ENCODE measurements at places on chromosomes 7 and 10.

GRCh38 chr10:129335942-129336341 is 131.1 kb upstream of the MGMT start:
- DNase-seq, result no peak

DNA sequence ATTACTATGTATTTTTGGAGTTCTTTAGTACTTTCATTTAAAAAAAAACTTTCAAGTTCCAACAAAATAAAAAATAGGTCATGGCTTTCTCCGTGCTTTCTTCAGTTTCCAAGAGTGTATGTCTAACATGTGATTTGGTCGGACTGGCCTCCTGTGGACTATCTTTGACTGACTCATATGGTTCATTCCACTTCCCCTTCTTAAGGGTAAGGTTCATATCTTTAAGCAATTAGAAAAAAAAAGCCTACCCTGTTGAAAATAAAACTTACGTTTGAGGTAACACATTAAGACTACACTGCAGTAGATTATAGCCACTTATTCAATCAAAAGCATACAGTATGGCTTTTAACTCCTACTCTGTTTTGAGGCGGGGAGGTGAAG is 112.8 kb upstream of the AHR start:
- no peak for DNase-seq

- no peak for DNase-seq
Measured at GRCh38 chr10:62903828-62904227, 87.7 kb upstream of the EGR2 start.

DNA sequence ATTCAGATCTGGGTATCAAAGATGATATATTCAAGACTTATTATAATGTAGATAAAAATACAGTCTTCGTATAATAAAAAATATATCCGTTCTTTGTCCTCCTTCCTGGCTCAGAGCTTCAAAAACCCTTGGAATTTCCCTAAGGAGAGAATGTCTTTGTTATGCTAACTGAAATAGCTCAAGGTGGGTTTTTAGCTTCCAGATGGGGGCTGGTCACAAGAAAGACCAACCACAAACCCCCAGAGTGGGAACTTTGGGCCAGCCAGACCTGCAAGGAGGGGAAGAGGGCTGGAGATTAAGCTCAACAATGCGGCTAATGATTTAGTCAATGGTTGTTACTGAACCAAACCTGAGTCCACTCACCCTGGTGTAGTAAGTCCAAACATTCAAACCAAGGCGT is 196.4 kb downstream of the SDHAF3 start:
- no peak for DNase-seq

DNA sequence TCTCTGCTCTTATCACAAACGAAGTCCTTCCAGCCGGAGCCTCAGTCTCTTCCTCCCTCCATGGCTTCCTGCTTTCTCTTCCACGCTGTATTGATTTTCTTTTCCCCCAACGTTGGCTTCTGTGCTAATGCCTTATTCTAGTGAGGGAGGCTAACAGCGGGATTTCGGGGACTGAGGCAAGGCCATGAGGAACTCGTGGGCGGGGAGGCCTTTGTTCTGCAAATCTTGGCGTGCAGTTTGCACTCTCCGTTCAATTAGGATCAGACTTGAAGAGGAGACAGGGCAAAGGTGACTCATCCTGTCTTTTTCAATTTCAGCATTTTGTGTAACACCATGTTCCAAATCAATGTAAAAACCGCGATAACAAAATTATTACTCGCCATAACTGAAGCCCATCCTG is 25.3 kb downstream of the EN2 start:
- no peak for DNase-seq

GRCh38 chr7:123715799-123716198 is 33.0 kb downstream of the WASL start:
- no peak for DNase-seq

DNA sequence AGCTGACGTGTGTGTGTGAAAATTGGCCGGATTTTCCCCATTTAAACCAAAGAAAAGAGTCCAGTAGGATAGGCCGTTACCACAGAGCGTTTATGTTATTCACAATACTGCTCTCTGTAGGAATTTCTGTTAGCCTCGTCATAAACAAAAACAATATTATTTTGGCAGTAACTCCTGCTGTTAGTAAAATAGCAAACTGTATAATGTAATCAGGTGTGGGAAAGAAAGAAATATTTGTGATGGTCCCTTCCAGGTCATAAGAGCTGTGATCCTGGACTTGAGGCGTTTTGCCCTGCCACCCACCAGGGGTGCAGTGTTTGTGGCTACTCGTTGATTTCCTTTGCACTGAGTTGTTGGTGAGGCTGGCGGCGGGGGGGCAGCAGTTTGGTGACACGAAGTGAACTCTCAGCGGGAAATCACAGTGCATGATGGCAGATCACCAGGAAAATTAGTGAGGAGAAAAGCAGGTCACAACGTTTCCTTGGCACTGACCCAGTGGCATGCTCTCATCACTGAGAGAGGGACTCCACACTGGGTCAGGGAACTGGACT is 2.8 kb downstream of the EEPD1 start:
- DNase-seq, result no peak

DNA sequence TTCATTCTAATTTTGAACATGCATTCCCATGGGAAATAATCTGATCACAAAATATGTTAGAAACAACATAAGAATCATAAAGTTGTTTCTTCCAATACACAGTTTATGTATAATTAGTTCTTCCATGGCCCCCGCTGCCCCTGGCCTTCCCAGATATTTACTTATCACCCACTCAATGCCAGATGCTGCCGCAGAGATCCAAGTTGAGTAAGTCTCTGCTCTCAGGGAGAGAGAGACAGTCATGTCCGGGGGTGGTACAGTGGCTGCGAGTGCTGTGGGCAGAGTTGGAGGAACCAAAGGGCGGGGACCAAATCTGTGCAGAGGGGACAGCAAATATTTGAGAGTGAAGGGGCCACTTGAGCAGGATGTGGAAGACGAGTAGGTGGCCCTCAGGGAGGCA is 37.1 kb downstream of the COL26A1 start:
- DNase-seq, result no peak

DNA sequence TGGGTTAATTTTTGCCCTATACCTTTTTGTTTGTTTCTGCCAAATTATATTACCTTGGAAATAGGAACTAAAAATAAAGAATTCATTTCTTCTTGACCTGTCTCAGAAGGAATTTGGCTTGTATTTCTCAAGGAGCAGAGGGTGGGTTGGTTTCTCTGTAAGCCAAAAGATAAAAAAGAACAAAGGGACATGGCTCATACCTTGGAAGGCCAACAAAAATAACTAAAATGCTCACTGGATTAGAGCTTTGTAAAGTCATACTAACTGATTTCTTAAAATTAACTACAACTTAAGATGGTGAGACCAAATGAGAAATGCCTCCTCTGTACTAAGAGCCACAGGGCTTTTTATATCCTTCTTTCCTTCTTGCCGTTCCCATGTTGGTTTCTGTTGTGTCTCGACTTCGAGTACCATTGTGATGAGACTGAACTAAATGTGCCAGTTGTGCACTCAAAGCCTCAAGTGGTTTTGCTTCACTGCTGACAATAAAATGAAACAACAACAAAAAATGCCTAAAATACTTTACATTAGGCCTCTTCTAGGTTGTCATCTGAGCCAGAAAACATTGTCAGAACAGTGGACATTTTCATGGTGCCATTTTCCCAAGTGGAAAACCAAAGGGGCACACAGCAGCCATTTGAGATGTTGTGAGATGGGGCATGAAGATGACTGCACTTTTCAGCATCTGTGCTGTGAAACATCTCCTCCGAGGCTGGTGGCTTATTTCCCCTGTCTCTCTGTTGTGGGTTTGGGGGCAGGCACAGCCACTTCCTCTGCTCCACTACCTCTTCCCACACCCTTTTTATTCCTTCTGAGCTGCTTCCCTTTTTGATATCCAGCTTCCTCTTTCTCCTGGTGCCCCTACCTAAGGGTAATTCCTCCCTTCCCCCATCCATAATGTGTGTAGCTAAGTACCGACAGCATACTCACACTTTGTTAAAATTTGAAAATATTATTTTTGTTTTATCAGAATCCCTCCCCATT is 51.8 kb upstream of the AGR3 start:
- DNase-seq, result no peak

DNA sequence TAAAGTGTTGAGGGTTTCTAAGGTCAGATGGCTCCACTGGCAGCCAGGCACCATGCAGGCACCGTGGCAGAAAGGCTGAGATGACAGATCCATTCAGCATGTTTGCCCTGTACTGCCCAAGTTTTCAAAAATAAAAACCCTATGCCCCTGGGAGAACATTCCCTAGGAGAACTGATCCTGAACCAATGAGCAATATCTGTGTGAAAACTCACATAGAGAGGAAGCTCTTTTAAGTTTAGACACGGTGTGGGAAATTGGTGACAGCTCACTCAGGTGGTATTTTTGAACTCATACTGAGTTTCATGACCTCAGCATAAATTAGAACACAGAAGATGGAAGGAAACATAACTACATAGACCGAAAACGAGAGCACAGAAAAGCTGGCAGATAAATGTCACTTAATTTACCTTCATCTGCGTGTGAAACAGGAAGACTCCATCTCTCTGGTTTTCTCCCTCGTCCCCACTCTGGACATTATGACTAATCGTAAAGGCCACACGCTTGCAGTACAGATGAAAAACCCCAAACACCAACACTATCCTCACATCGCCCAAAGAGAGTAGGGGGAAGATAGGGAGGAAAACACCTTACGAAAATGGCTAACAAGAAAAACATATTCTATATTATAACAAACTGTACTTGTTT is 127.8 kb downstream of the ICA1 start:
- DNase-seq, result no peak

- no peak for DNase-seq
Measured at GRCh38 chr7:30062587-30062986, 34.4 kb downstream of the PLEKHA8 start.

- DNase-seq, result no peak
Measured at GRCh38 chr7:153370092-153370491, 610.5 kb downstream of the ACTR3B start.

GRCh38 chr7:129729511-129729910 is 118.0 kb downstream of the NRF1 start:
- DNase-seq, result no peak

- DNase-seq, result no peak
Measured at GRCh38 chr7:74231232-74231590, 21.4 kb downstream of the LAT2 start.

GRCh38 chr7:50389961-50390360 is 60.2 kb downstream of the FIGNL1 start:
- DNase-seq, result no peak

DNA sequence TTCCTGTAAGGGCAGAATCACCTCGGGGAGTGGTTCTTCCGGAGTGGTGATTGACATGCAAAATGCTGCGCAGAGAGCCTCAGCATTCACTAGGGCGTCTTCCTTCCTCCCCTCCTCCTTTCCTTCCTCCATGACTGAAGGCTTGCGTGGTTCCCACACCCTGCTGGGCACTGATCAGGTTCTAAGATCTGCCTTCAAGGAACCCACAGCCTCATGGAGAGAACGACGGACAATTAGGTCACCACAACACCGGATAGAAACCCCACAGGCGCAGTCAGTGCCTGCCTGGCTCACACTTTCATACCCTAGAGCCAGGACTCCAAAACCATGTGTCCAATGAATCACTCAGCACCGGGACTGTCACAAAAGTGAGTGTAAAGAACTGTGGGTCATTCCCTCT is 131.3 kb downstream of the DPP6 start:
- no peak for DNase-seq

DNA sequence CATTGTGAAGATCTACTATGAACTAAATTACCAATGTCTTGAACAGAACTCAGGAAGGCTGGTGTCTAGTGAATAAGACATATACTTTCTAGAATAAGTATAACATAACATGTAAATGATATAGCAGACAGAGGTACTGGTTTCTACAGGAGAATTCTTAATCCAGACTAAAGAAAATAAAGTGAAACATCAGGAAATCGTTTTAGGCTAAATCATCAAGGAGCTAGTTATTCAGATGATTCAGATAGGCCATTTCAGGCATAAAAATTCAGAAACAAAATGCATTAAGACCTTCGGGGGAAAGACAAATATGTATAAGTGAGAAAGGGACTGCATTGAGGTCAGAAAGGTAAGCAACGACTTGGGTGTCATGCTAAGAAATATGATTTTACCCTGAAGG is 170.6 kb downstream of the LRRN3 start:
- DNase-seq, result no peak

GRCh38 chr10:122435212-122435827 is 19.1 kb upstream of the ARMS2 start:
- DNase-seq, result no peak

DNA sequence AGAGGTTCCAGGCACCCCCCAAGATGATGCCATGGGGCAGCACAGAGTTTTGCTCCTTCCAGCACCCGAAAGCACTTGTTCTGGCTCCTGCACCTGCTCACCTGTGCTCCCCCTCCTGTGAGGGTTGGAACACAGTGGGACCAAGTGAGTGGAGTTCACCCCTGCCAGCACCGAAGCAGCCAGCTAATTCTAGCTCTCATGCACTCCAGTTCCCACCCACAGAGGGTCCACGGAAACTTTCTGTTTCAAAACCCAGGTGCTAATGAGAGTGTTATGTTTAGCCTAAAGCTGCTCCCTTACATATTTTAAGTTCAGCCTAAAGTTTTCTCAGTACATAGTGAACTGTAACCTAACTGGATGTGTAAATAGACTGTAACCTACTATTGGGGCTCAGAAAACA is 42.6 kb upstream of the SLC35G1 start:
- DNase-seq, result no peak

- no peak for DNase-seq
Measured at GRCh38 chr7:77157446-77157845, 35.0 kb downstream of the CCDC146 start.

GRCh38 chr10:84539216-84539615 is 210.8 kb downstream of the CCSER2 start:
- DNase-seq, result no peak

DNA sequence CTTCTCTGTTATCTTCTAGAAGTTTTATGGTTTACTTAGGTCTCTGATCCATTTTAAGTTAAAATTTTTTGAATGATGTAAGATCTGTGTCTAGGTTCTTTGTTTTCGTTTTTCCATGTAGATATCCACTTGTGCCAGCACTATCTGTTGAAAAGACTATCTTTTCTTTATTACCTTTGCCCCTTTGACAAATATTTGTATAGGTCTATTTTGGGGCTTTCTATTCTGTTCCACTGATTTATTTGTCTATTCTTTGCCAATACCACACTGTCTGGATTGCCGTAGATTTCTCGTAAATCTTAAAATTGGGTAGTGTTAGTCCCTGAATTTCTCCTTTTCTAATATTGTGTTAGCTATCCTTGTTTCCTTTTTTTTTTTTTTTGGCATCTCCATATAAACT is 71.4 kb upstream of the PDSS1 start:
- no peak for DNase-seq

Measured in activated CD8-positive, alpha-beta memory T cell treated with anti-CD3 and anti-CD28 coated beads for 4 hours (primary cell).